Fibroblast of skin of right quadriceps (primary cell): ENCODE measurements at places on chromosomes 5 and 9.
A peak's percentile ranks its signal among the peaks of the same experiment; 100 is the strongest.

- DNase-seq = no peak
Measured at GRCh38 chr5:83900306-83900705, 179.7 kb upstream of the HAPLN1 start.

GRCh38 chr9:91178281-91179236 is 183.2 kb downstream of the AUH start:
- no peak for DNase-seq

DNA sequence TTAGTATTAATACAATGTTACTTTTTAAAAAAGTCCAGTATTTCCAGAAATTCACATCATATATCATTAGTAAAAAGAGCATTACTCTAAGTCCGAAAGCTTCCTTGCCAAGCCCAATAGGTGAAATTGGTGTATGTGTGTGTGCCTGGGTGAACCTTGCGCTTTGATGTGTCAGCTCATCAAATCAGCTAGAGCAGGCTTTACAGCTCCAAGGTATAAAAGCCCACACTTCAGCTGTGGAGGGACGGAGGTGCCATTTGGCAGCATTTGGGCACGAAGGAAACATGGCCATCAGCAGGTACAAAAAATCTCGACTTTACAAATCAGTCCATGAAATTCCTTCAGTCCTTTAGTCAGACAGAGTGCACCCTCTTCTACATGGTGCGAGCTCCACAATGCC is 76.5 kb upstream of the IL7R start:
- DNase-seq = no peak

DNA sequence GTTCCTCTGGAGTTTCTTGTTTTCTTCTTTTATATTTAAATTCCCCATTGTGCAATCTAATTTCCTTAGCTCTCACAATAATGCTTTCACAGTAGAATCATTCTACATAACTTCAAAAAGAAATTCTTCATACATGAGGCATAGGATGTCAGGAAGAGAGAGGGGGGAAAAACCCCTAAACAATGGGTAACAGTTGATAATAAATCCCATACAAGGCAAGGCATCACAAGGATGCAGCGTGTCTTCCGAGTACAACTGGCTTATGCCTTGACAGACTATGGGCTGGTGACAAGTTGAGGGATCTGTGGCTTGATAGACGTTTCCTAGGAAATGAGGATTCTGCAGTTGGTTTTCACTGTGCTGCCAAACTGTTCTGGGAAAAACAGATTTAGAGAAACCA is 247.4 kb downstream of the ARL15 start:
- peak; percentile 97 for DNase-seq

DNA sequence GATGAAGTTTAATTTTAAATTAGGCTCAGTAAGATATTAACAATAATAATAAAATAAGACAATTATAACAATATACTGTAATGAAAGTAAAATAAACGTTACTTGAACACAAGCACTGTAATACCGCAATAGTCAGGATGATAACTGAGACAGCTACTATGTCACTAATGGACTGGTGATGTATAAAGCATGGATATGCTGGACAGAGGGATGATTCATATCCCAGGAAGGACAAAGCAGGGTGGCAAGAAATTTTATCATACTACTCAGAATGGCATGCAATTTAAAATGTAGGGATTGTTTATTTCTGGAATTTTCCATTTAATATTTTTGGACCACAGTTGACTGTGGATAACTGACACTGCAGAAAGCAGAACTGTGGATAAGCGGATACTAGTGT is 196.9 kb downstream of the VPS13A start:
- DNase-seq = no peak

GRCh38 chr9:32706004-32706724 is 70.7 kb upstream of the TAF1L start:
- DNase-seq = no peak

GRCh38 chr5:75668977-75669689 is 48.1 kb downstream of the POC5 start:
- no peak for DNase-seq

- no peak for DNase-seq
Measured at GRCh38 chr9:36082931-36083330, 46.2 kb downstream of the RECK start.

GRCh38 chr9:127505396-127506116 is 54.2 kb downstream of the LRSAM1 start:
- DNase-seq = peak; percentile 43

GRCh38 chr5:173858670-173859407 is 29.3 kb upstream of the CPEB4 start:
- no peak for DNase-seq

DNA sequence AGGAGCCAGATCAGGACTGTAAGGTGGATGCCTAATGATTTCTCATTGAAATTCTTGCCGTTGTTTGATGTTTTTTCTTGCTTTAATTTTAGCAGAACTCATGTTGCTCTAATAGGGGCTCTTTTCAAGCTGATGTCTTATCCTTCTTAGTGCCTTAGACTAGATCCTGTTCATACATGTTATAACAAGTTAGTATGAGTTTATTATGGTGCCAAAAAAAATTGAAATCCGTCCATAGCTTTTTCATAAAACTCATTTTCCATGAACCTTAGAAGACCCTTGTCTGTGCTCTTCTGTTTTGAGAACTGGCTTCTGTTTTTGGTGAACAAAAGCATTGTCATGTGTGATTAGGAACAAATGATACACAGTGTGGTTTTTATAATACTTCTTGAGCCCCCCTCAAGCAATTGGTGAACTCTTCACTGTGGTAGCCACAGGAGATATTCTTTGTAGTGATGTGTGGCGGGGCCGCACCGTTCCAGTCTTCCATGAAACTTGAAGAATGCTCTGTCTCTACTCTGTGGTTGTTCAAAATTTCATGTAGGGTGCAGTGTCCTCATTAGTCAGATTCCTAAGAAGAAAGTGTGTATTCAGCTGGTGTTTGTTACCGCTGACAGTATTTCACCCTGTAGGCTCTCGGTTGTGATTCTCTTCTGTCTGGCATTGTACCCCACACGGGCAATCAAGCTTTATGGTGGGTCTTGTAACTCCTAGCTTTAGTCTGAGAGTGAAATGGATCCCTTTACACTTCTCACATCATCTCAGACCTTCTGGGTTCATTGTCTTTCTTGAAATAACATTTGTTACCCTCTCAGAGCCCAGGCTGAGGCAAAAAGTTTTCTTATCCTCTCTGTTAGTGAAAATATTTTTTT is 10.7 kb downstream of the OTULIN start:
- no peak for DNase-seq

DNA sequence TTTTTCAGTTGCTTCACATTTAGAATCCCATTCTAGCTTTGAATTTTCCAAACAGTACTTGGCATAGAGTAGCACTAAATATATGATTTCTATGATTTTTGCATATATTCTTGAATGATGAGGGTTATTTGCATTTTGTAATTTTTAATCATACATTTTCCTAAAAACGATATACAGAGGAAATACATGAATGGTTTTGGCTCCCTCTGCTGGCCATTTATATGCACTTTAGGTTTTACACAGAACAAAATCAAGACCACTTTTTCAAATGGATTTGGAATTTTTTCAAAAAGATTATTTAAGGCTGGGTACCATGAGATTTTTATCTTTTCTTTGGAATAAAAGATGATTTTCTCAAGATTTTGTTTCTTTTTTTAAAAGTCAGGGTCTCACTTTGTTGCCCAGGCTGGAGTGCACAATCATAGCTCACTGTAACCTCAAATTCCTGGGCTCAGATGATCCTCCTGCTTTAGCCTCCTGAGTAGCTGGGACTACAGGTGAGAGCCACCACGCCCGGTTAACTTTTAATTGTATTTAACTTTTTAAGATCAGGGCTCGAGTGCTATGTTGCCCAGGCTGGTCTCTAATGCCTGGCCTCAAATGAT is 16.7 kb upstream of the COMMD10 start:
- peak; percentile 50 for DNase-seq

DNA sequence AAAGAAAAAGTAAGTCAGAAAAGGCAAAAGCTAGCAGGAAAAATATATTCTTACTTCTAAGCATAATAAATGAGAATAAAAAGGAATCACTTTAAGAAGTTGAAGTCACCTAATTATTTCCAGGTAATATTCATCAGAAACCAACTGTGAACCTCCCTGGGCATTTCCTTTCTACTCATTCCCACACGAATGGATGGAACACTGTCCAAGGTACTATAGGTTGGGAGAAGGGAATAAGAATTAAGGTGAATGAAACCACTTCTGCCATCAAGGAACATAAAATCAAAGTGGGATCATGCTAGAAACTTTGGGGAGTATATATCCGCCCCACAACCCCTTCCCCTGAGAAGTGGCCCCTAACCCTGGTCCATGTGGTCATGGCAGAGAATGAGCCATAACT is 41.6 kb downstream of the PRELID2 start:
- no peak for DNase-seq

- DNase-seq = peak; percentile 43
Measured at GRCh38 chr5:57302643-57303042, 128.8 kb downstream of the GPBP1 start.

- DNase-seq = peak; percentile 55
Measured at GRCh38 chr9:127877566-127877998, at the start of gene AK1. Gene AK1 (minus strand): TSS chr9:127877675. CDS start chr9:127874617, 3,058 bp downstream.

DNA sequence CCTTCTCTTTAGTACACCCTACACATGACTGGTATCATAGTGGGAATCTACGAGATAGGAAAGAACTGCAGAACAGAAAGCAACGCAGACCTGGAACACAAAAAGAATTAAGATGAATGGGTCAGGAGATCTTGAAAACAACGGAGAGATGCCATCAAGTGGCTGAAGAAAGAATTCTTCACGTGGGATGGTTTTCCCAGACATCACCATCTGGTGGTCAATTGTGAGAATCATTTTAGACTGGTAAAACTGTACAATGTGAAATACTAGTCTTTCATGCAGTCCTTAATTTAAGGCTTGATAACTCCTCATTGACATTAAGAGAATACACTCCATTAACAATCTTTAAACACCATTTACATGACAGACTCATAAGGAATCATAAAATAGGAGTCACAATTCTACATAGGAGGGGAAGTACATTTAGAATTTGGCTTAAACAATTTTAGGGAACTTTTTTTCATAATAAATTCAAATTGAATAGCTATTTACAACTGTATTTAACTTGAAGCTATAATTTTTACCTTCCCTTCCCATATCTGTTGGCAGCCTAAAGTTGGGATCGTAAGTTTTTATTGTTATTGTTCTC is 128.4 kb upstream of the TRPM3 start:
- peak; percentile 62 for DNase-seq

GRCh38 chr5:174608631-174609097 is 115.7 kb upstream of the MSX2 start:
- no peak for DNase-seq

DNA sequence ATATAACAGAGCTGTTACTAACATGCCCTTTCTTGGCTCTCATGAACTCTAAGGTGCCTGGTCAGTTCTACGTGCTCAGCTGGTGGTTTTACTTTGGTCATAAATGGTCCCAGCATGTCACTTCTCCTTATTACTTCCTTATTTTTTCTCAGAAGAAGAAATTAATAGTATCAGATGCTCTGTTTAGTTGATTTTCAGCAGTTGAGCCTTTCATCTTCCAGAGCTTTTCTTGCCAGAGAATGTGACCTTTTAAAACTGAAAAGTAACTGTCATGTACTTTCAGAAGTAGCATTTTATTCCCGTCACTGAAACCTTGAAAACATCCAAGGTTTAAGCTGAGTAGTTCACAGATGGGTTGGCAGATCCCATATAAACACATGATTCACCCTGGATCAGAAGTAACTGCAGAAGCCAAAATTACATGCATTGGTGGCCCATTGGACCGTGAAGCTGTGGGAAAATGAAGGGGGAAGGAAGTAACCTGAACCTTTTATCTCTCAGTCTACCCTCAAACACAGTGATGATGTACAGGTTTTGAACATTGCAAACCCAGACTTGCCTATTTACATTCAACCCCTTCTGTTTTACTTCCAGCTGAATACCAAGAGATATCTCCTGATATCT is 50.5 kb downstream of the HACD4 start:
- peak; percentile 72 for DNase-seq

- DNase-seq = peak; percentile 31
Measured at GRCh38 chr5:79689541-79690466, at the start of gene CMYA5. Gene CMYA5 (plus strand): TSS chr5:79689836. CDS start chr5:79689908, 72 bp downstream.

DNA sequence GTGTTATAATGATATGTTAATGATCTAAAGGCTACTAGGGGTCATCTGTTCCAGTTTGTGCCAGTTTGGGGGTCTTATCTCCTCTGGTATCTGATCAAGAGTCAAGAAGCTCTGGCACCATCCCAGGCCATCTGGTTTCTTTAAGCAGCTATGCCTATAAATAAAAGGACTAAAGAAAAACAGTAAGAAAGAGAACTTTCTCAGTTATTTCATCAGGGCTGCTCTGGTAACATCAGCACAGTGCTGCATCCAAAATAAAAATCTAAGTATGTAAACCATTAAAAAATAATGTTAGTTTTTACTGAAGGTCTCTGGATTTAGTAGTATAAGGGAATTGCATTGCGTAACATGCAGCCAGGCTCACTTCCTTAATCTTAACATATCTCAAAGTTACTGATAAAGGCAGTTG is 185.0 kb downstream of the NR2F1-AS1 start:
- no peak for DNase-seq

GRCh38 chr5:162324328-162324727 is 256.8 kb downstream of the GABRG2 start:
- no peak for DNase-seq

DNA sequence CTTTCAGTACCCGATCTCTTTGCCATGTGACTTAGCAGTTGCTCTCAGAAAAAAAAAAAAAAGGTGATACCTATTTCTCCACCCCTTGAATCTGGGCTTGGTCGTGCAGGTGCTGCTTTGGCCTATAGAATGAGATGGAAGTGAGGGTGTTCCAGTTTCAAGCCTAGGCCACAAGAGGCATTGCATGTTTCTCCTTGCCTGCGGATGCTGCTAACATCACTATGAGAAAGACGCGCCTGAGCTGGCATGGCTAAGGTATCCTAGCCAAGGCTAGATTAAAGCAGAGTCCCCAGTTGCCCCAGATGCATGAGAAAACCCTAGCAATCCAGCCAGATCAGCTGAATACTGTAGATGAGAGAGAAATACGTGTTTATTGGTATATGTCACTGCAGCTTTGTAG is 14.7 kb upstream of the CSF1R start:
- DNase-seq = no peak

DNA sequence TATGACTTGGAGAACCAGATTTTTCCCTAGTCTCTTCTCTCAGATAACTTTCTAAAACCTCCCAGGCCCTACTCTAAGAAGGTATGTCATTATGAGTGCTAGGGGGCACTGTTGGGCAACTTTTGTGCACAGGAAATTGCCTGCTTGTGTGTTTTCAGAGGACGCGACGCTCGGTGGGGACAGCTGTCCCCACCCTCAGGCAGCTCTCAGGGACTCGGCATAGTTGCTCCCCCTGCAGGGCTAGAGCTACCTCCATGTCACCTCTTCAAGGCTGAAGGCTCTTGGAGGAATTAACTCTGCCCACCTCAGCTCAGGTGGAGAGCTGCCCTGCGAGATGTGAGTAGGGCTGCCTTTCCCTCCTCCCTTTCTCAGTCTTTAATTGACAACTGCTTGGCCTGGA is 10.2 kb upstream of the TIFAB start:
- no peak for DNase-seq

GRCh38 chr9:81460693-81461092 is 228.7 kb downstream of the TLE1 start:
- DNase-seq = no peak

DNA sequence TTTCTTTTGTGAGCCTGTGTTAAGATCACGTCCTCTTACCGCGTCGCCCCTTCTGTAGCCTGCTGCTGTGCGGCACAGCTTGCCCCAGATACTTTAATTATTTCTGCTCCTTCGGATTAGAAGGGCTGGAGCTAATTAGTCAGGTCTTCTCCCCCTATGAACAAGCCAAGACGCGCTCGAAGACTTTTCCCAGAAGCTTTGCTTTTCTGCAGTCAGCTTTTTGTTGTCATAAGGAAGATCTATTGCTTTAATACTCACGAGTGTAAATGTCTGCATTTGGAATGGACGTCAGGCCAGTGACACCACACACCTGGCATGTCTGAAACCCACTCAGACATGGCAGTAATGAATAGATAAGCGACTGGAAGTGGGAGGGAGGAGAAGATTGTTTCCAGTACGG is 37.0 kb downstream of the PRUNE2 start:
- peak; percentile 42 for DNase-seq
